ENCODE measurements at places on chromosomes 7 and 10.
A peak's percentile ranks its signal among the peaks of the same experiment; 100 is the strongest.

GRCh38 chr10:86287966-86288579, 78.5 kb downstream of the GRID1 start:
- DNase-seq, result no peak

DNA sequence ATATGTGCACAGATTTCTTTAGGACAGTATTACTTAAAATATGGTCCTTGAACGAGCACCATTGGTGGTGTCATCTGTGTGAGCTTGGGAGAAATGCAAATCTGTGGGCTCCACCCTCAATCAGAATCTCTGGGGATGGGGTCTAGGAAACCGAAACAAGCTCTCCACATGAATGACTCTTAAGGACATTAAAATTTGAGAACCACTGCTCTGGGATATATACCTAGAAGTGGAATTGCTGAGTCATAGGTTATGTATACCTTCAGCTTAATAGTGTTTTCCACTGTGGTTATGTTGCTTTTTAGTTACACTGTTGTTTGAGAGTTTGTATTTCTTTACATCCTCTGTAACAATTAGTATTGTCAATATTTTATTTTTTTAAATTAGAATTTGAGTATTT, 24.0 kb downstream of the ZNRF2 start:
- peak; percentile 60 for DNase-seq

DNA sequence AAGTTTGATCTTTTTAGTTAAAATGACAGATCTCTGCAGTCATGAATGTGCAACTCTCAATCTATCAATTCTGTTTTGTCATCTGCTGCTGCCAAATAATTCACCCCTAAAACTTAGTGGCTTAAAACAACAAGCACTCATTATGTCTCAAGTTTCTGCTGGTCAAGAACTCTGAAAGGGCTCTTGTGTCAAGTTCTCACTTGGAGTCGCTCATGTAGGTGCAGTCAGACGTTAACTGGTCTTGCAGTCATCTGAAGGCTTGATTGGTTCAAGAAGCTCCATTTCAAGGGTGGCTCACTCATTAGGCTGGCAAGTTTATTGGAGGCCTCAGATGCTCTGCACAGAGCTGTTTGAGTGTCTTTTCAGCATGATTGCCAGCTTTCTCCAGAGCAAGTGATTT, 28.5 kb upstream of the LRRC72 start:
- no peak for DNase-seq

GRCh38 chr7:106848851-106849442, 16.1 kb upstream of the PIK3CG start:
- DNase-seq, result no peak

- DNase-seq, result no peak
These were observed 680.7 kb downstream of the REEP3 start for GRCh38 chr10:64201936-64202335.

- no peak for DNase-seq
These were observed 967 bp downstream of the GAD2 start for GRCh38 chr10:26217396-26218086.

- no peak for DNase-seq
These were observed 41.3 kb downstream of the CELF2 start for GRCh38 chr10:11058965-11059364.

DNA sequence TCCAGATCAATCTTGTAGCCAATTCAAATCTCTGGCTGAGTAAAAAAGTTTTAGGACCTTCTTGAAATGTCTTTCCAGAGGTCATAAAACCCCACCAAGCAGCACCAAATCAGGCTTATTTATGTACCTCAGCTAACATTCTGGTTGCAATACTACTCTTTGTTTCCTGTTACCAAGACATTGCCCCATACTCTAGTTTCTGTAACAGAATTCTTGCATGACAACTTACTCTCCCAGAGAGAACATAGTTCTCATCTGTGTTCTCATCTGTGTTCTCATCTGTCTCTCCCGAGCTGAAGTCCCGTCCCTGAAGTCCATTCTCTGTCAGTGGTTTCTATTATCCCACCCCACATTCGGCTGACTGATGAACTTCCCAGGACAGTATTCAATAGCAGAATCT, 1285.1 kb downstream of the XPNPEP1 start:
- DNase-seq, result no peak

All from HAP-1 (cell line).